ENCODE measurements at places on chromosomes 3 and 15.

DNA sequence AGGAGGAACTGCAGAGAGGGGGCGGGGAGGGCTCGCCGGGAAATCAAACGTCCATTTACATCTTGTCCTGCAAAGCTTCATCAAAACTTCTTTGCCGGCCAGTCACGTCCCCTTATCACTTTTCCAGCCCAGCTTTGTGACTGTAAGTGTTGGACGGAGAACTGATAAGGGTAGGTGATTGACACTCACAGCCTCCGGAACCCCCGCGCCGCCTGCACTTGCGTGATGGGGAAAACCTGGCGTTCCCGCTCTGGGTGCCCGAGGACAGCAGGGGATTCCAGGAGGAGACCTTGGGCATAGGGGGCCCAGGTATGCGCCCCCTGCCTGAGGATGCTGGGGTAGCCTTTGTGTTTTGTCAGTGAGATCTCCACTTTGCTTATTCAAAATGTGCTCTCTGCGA is 72.8 kb upstream of the ANKRD34C start:
- no peak for DNase-seq

DNA sequence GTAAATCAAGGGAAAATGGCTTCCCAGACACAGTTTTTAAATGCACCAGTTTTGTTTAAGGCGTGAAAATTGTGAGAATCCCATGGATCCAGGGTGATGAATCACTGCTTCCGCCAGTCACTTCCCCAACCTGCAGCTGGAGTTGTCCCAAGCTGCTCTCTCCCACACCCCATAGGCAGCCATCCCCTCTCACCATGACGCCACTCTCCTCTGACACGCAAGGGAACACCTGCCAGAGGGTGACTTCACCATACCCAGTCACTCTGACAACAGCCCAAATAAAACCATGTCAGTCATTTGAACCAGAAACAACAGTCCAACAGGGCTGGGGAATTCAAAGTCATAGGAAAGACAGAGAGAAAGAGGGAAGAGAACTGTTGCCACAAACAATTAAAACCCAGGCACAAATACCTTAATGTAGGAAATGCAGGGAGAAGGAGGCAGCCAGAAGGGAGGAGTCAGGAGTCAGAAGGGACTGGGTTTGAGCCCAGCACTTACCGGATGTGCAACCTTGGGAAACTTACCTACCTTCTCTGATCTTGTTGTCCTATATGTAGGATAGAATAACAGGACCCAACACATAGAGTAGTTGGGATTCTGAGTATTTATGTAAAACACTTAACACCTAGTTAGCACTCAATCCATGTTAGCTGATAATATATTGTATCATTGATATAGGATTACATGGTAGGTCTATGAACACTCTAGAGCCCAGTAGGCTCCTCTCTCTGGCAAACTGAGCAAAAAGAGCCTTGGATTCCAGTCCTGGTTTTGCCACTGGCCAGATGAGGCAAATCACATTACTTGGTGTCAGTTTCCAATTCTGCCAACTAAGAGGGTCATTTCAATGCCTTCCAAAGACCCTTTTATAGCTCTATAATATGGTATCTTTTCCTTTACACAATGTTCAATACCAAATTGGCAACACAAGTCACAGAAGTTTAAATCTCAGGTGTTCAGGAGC is 326.3 kb upstream of the ICE2 start:
- DNase-seq: no peak

DNA sequence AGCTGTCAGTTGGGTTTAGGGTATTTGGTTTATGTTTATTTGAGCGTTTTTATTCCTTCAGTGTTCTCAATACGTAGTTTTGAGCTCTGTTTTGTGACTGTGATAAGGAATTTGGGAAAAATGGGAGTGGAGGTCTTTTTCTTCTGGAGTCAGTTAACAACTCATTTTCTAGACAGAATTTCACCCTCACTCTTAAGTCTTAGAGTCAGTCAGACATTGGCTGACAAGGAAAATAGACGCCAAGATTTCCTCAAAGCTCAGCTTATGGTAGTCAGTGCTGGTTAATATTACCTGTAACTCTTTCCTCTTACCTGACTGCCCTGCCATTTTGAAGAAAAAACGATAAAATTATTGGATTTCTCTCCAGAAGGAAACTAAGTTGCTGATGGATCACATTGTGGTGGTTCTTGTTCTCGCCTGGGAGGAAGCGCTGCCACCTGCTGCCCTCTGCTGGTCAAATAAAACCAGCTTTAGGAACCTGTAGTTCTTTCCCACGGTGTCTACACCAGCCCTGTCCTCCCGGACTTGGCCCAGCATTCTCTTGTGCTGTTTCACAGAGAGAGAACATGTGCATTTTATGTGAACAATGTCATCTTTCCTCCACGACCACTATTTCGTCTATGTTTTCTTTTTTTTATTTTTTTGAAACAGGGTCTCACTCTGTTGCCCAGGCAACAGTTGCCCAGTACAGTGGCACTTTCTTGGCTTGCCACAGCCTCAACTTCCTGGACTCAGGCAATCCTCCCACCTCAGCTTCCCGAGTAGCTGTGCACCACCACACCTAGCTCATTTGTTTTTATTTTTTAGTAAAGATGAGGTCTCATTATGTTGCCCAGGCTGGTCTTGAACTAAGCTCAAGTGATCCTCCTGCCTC is 41.4 kb upstream of the UMPS start:
- DNase-seq: peak; percentile 33

- DNase-seq: no peak
Measured at GRCh38 chr3:169161011-169161410, 502.5 kb downstream of the MECOM start.

DNA sequence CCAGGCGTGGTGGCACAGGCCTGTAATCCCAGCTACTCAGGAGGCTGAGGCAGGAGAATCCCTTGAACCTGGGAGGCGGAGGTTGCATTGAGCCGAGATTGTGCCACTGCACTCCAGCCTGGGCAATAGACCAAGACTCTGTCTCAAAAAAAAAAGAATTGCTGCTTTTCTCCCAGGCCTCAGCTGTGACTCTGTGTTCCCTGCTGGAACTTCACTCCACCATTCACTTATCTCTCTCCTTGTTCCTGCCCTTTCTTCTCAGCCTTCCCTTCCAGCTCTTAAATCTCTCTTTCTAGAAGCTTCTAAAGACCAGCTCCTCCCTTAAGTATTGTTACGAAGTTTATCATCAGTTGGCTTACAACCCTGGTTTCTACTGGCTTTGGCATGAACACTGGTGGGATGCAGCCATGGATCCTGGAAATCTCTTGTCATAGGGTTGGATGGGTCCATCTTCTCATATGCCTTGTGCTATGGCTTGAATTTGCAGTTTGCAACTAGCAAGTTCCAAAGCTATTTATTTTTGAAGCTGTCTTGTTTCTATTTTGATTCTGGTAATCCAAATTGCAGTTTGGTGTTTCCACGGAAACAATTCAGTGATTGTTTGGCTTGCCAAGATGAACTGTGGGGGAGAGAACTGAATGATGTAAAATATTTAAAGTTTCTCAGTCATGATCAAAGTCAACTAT is 10.5 kb downstream of the C3orf62 start:
- DNase-seq: no peak
